ENCODE measurements at places on chromosomes 6 and 20. TPM values are rescaled to one million over a fixed set of nuclear protein-coding genes. Genes with fewer than 3 reads are reported as not detected.

- DNase-seq = no peak
Observed at GRCh38 chr20:31630187-31630790, 7.4 kb upstream of the COX4I2 start.

The SIGLEC1 gene
- polyA plus RNA-seq = 0.51 TPM

The STMND1 gene
- polyA plus RNA-seq = 0.34 TPM

The ARHGAP40 gene
- 0.45 TPM for polyA plus RNA-seq

The GJA10 gene
- not detected for polyA plus RNA-seq

GRCh38 chr6:125854355-125854754 lies 63.6 kb downstream of the NCOA7 start:
- DNase-seq = no peak

GRCh38 chr6:21971541-21971940 lies 325.3 kb downstream of the PRL start:
- no peak for DNase-seq

DNA sequence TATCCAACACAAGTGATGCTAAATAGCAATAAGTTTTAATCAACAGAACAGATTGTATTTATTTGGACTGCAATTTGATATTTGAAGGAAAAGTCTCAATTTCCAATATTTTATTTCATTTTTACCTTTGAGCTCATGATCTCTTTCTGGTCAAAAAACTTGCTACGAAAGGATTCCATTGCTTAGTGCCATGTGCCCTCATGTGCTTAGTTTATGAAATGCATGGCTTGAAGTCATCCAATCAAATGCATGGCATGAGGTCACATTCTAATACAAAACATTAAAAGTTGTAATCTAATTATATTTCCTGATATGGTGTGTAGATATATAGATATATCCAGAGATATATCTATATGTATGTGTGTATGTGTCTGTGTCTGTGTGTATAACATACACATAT lies 321.2 kb upstream of the ADGRB3 start:
- no peak for DNase-seq

GRCh38 chr6:45327956-45328522 lies at the start of gene RUNX2:
RUNX2 (plus strand) TSS chr6:45328330; CDS start chr6:45328727, 397 bp downstream.
- no peak for DNase-seq

The ERGIC3 gene
- 339 TPM for polyA plus RNA-seq

The ERVFRD-1 gene
- 0.25 TPM for polyA plus RNA-seq

GRCh38 chr20:1945660-1946059 lies 48.2 kb downstream of the PDYN start:
- DNase-seq = no peak

GRCh38 chr6:52645976-52646375 lies 24.9 kb upstream of the TMEM14A start:
- no peak for DNase-seq

DNA sequence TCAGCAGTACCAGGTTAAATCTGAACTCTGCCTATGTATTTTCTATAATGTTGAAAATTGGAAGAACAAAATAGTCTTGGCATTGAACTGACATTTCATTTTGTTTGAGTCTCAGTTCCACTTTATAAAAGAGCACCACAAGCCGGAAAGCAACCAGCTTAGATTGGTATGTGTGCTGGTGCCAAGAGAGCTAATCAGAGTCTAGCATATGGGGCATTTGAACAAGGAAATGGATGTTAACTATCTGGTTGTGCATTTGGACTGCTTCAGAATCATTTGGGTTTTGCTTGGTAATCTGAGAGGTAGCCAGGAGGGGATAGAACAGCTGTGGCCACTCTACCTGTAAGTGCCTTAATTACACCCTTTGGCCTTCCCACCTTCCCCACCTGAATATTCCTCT lies 184.8 kb downstream of the GRIK2 start:
- DNase-seq = no peak
